ENCODE measurements at places on chromosomes 1 and 21.

GRCh38 chr1:152596986-152597385, 3.0 kb upstream of the LCE3C start:
- DNase-seq, result no peak

DNA sequence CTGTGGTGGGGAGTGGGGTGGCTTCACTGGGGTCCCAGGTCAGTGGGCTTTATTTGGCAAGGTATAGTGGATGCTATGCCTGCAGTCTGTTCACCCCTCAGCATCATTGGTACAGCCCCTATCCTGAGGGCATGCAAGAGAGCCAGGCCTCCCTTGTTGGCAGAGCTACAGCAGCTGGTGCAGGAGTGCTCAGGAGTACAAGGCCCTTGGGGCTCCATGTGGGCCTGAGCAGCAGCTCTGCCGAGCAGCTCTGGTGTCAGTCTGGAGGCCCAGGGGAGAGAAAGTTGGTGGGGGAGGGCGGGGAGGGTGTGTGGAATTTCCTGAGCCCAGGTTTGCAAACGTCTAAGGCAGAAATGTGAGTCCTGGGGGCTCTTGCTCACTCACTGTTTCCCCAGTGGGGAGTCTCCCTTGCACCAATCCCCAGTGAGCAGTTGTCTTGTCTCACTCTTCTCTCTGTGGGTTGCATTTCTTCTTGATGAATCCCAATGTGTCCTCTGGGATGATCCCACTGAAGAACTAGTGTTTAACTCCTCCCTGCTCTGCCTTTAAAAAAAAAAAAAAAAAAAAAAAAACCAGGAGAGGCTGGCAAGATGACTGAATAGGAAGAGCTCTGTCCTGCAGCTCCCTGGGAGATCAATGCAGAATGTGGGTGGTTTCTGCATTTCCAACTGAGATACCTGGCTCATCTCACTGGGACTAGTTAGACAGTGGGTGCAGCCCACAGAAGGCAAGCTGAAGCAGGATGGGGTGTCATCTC, 39.5 kb upstream of the CYP4X1 start:
- DNase-seq, result no peak

GRCh38 chr1:6205849-6206519, at the start of gene RNF207:
TSS of gene RNF207 (plus strand) at chr1:6206119. CDS start at chr1:6206536, 417 bp downstream.
- peak; percentile 16 for DNase-seq

DNA sequence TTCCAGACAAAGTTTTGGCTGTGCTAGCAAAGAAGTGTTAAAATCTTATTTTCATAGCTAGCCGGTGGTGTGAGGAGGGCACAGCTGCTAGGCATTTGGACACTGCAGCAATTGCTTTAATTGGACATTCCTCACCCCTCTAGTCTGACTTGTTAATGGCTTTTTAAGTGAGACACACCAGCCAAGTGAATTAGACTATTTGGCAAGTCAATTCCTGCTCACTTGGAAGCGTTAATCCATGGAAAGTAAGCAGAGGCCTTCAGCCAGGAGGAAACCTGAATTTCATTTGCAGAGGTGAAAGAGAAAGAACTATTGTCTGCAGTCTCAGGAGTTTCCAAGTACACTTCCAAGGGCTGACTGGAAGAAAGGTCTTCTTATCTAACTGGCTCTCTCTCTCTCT, 175.7 kb downstream of the ST6GALNAC3 start:
- no peak for DNase-seq

DNA sequence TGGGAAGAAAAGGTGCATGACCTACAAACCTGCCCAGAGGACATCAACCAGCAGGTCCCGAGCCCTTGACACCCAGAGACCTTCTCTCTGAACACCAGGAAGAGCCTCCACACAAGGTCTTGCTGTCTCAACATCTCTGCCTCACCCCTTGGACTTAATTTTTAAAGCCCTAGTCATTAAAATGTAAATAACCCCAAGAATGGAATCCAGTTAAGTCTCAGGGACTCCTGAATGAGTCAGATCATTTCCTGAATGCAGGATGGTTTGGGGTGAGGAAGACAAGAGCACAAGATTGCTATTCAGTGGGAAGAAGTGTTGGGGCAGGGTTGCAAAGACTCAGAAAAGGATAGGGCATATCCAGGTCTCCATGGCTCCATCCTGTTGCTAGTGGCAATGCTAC, 17.8 kb upstream of the GRIK3 start:
- DNase-seq, result no peak

Data from stimulated activated CD4-positive, alpha-beta T cell treated with anti-CD3 and anti-CD28 coated beads, TNF-alpha, amount 100 ng/mL, for 1 hour (primary cell).